ENCODE measurements at places on chromosomes 5 and 9. TPM values are rescaled to one million over a fixed set of nuclear protein-coding genes. Genes with fewer than 3 reads are reported as not detected.

The TGFBI gene
- 3,512 TPM for total RNA-seq

The MEGF10 gene
- total RNA-seq: 21.0 TPM

The MOB3B gene
- not detected for total RNA-seq

The GRXCR2 gene
- not detected for total RNA-seq

The WNT8A gene
- total RNA-seq: not detected

The DPH7 gene
- 36.6 TPM for total RNA-seq

The PGM5 gene
- not detected for total RNA-seq

The PCDHGC3 gene
- total RNA-seq: 96.0 TPM

The PCDHAC1 gene
- total RNA-seq: not detected

The ADRA1B gene
- total RNA-seq: 0.71 TPM

The PDE6A gene
- 0.58 TPM for total RNA-seq

The CCL27 gene
- not detected for total RNA-seq

The FAM221B gene
- total RNA-seq: not detected

The OCLN gene
- 0.06 TPM for total RNA-seq

The IL7R gene
- 7.3 TPM for total RNA-seq

The TAS2R1 gene
- not detected for total RNA-seq

The COL15A1 gene
- 3.4 TPM for total RNA-seq

The ARSB gene
- total RNA-seq: 21.1 TPM

The SPINK4 gene
- not detected for total RNA-seq

The SLC1A3 gene
- 12.1 TPM for total RNA-seq

The NCBP1 gene
- total RNA-seq: 64.8 TPM

The TMEM174 gene
- not detected for total RNA-seq

The F12 gene
- 3.6 TPM for total RNA-seq

Data from LHCN-M2 (cell line).